ENCODE measurements at places on chromosomes 3 and 15.

DNA sequence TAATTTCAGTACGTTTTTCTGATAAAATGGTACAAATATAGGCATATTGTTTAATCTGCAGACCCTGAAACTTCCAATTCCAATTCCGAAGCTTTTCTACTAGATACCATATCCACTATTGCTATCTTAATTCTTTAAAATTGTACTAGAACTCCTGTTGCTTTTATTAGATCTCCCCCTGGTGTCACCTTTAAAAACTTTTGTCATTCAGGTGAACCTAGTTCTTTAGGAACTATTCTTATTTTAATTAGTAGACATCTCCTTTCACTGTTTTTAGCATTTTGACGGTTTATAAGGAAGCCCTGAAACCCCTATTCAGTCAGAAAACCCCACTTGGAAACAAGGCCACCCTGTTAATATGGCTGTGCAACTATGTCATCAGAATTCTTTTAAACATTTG is 22.3 kb downstream of the C2CD4B start:
- no peak for DNase-seq

DNA sequence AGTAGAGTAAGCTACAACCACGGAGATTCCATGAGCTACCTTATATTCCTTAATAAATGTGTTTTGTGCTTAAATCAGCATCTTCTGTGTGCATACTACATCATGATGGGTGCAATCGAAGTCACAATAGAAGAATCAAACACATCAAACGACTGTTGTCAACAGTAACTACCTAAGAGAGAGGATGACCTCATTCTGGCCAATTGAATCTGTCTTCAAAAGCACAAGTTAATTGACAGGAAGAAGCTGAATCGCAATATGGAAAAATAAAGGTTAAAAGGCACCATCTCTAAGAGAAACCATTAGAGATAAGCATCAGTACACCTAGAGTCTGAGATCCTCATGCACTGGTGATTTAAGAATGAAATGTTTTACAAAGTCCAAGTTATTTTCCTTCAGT is 39.0 kb downstream of the CD200R1L start:
- no peak for DNase-seq

GRCh38 chr15:92365906-92366305 is 27.8 kb upstream of the ST8SIA2 start:
- DNase-seq = no peak

GRCh38 chr3:51622868-51623267 is 48.2 kb upstream of the TEX264 start:
- DNase-seq = no peak

- DNase-seq = no peak
These were observed 22.8 kb downstream of the RTP3 start for GRCh38 chr3:46520531-46520930.

- DNase-seq = no peak
These were observed 158.9 kb downstream of the NUP210 start for GRCh38 chr3:13261104-13261830.

DNA sequence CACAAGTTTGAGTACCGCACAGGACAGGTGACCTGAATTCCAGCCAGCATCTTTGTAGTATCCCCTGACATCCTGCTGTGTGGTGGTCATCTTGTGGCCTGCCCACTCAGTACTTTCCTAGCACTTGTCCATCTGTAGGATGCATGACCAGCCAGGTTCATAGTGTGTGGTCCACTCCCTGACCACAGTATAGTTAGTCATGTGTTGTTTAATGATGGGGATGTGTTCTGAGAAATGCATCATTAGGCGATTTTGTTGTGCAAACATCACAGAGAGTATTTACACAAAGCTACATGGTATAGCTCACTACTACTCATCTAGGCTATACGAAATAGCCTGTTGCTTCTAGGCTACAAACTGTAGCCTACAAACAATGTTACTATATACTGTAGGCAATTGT is 16.9 kb upstream of the RBPMS2 start:
- DNase-seq = no peak

GRCh38 chr15:59931646-59932261 is 72.4 kb upstream of the FOXB1 start:
- DNase-seq = no peak

GRCh38 chr3:6526861-6527260 is 334.1 kb upstream of the GRM7 start:
- DNase-seq = no peak

DNA sequence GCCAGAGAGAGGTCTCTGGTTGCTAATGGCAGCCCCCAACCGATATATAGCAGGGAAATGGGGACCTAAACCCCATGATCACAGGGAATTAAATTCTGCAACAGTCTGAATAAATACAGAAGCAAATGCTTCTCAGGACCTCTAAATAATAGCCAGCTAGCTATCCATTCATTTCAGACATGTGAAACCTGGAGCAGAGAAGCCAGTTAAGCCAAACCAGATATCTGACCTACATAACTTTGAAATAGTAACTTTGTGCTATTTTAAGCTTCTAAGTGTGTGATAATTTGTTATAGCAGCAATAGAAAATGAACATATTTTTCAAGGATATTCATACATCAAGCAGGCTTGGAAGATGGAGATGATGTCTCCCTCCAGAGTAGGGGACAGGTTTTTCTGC is 1062.9 kb upstream of the CADM2 start:
- no peak for DNase-seq

- no peak for DNase-seq
These were observed 6.5 kb downstream of the ZNF589 start for GRCh38 chr3:48247401-48247811.

DNA sequence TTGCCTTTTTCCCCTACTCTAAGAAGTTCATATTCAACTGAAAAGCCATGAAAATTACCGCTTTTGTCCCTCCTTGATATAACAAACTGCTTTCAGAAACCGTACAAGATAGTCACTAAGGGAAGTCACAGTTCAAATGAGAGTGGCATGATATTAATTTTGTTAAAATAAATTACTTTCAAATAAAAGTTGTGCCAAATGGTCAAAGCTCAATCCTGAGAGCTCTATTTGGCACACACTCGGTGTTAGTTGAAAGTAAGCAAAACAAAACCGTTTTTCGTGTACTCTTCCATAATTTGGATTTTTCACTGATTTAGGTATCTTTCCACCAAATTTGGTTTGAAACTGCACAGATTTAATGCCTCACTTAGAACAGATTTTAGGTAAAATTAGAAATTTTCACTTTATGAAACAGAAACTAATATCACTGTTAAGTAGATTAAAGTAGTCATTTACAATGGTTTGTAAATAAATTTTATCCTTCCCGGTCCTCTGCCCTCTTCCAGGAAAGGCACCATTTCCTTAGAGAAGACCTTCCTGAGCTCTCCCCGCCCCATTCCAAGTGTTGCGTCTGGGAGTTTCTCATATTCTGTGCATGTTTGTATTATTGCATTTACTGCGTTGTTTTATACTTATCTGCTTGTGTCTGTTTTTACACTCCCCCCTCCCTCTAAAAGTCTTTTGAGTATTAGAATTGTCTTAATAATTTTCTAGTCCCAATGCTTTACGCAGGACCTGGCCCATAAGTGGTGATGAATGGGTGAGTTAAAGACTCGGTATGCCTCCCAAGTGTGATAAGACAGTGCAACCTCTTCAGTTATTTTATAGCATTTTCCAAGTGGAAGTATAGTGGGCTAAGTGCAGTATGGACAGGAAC is 853 bp downstream of the TCAIM start:
- no peak for DNase-seq
